Activated CD4-positive, CD25-positive, alpha-beta regulatory T cell treated with anti-CD3 and anti-CD28 coated beads, Interleukin-2, amount 50 U/mL, for 16 hours (primary cell): ENCODE measurements at places on chromosomes 7 and 10.

- no peak for DNase-seq
Observed at GRCh38 chr10:3045471-3046209, 21.7 kb upstream of the PFKP start.

- peak; percentile 57 for DNase-seq
Observed at GRCh38 chr7:32905175-32905662, 13.7 kb upstream of the KBTBD2 start.

DNA sequence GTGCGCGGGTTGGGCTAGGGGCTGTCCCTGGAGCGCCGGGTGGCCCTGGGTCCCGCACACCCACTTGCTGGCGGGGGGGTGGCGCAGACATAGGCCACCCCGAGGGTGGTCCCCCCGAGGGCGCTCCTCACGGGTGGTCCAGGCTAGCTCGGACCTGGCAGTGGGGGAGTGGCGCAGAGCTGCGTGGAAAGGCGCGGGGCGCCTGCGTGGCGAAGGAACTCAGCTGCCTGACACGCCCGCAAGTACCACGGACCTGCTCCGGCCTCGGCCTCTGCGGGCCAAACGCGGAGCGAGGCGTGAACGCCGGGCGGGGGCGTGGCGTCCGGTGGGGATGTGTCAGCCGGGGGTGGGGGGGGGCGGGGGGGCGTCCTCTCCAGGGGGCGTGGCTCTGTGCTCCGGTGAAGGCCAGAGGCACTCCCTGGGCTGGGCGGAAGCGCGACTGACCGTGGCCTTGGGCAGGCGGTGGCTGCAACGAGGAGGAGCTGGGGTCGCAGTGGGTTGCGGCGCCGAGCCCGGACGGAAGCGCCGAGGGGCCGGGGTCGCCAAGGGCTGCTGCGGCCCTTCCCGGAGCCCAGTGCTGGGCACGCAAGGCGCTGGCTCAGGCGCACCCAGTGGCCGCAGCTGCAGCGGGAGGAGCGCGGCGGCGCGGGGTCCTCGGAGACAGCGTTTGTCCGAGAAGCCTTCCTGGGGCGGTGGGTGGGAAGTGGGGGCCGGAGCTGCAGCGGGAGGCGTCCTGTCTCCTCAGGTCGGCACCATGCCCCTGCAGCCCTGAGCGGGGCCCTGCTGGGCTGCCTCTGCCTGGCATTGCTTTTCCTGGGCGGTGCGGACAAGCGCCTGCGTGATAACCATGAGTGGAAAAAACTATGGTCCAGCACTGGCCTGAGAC, 58.9 kb upstream of the NUPR2 start:
- DNase-seq, result no peak

DNA sequence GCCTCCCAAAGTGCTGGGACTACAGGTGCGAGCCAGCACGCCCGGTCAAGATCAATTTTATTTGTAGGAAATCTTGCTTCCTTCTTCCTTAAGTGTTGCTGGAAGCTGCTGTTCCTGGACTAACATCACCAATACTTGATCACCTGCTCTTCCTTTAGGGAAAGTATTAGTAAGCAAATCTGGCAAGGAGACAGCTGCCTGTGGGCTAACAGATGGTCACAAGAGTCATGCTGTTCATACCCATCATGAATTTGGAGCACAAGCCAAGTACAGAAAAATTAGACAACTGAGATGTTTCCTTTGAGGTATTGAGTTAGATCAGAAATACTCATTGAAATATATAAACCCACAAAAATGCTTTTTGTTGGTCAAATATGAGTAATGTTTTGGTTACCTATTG, 27.9 kb downstream of the BAIAP2L1 start:
- DNase-seq, result no peak

- DNase-seq, result no peak
Observed at GRCh38 chr7:120600607-120601006, 257.3 kb downstream of the TSPAN12 start.

DNA sequence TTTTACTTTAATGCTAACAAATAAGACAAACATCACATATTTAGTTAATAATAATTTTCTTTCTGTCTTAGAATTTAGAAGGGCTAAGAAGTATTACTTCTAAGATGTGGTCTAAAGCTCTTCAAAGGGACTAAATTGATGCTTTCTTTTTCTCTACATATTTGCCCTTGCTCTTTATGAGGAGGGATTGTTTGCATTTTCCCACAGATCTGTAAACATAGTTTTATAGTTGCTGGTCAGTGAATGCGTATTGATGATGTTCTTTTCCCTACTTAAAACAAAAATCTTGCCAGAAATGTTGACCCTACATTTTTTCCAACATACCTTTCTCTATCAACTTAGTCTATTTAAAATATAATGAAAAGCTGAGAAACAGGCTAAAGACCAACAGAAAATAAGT, 372.4 kb upstream of the LRGUK start:
- DNase-seq, result no peak

DNA sequence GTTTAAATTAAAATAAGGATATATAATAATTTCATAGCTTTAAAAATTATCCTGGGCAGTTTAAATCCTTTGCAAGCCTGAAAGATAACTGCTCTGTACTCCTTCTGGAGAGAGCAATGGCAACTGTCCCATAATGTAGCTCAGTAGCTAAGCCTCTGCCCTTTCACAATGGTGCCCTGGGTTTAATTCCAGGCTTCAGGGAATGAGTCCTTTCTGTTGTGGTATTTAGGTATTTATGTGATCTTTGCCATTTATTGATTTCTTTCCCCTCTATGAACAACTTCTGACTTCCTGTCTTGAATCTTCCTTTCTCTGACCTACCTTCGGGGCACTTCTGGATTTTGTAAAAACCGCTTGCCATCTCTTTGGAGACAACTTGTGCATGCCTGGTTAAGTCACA, 773.2 kb downstream of the IPMK start:
- DNase-seq, result no peak

DNA sequence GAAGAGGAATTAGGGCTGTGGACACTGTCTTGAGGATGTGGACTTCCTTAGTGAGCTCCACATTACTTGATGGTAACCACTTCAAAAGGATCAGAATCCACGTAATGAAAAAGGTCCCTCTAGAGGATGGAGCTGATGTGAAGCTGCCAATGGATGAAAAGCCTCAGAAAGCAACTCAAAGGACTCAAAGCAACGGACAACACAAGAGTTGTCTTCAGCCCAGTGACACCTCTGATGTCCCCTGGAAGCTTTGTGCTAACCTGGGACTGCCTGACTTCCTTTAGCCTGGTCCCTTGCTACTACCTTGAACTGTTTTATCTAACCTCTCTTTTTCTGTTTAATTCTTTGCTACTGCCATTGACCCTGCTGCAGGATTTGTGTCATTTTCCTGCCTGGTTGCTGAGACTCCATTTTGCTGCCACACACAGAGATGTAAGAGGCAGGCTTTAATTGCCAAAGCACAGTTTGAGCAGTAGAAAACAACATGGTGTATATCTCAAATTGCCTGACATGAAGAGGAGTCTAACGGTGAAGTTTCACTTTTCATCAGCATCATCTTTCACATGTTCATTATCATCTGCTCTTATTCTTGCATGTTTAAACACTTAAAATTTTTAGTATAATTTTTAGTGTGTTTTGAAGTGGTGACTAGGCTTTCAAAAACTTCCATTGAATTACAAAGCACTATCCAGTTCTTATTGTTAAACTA, 11.1 kb upstream of the SGCE start:
- no peak for DNase-seq

DNA sequence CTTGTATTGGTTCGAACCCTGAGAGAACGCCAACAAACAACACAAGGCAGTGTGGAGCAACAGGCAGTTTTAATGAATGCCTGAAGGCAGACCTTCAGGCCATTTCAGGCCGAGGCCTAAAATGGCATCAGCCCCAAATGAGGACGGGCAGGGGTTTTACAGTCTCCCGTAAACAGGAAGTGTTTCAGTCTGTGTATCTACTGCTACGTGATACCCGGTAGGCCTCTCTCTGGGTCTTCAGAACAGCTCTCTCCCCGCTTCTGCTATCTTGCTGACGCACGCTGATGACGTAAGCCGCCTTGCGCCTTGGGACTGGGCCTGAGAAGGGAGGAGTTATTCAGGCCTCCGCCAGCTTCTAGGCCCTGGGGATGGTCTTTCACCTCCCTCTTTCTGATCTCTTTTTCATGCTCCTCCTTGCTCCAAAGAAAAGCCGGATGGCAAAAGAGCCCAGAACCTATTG, 67.7 kb downstream of the ST8SIA6 start:
- no peak for DNase-seq
